ENCODE measurements at places on chromosomes 5 and 9.

GRCh38 chr9:91255327-91255726 is 106.4 kb downstream of the AUH start:
- no peak for DNase-seq

- no peak for DNase-seq
These were observed 10.9 kb downstream of the AK1 start for GRCh38 chr9:127866535-127866934.

DNA sequence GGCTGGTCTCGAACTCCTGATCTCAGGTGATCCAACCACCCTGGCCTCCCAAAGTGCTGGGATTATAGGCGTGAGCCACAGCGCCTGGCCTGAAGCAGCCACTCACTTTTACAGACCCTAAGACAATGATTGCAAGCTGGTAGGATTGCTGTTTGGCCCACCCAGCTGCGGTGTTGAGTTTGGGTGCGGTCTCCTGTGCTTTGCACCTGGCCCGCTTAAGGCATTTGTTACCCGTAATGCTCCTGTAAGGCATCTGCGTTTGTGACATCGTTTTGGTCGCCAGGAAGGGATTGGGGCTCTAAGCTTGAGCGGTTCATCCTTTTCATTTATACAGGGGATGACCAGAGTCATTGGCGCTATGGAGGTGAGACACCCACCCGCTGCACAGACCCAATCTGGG is 1.5 kb downstream of the CA9 start:
- no peak for DNase-seq

DNA sequence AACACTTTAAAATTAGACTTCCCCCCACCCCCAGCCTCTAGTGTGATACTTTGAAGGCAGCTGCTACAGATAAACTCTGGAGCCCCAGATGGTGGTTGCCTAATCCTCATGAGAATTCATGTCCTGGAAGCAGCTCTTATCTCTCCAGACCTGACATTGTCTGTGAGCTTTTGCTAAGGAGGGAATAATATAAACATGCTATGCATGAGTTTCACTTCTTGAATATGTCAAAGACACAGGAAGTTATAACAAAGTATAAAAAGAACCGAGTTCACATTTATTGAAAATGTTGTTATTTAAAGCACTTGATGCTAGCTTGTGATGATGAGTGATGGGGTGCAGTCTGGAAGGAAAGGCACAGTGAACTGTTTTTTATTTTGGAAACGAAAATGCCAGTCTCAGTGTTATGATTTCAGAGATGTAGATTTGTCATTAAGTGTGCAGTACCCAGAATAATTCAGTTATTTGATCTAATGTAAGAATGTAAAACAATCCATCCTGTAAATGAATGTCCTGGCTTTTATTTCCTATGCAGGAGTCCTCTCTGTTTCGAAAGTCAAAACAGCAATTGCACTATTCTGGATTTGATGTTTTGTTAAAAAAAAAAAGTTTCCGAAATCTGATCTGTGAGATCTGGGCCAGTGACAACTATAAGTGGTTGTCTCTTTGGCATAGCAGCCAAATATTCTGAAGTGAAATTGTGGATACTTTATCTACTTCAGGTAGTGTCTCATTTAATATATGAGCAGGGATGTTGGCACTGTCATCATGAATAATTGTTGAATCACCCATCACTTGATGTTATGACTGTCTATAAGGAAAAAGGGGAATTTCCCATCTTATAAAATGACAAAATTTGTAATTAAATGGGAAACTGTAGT is 77.0 kb downstream of the ZCCHC7 start:
- no peak for DNase-seq

DNA sequence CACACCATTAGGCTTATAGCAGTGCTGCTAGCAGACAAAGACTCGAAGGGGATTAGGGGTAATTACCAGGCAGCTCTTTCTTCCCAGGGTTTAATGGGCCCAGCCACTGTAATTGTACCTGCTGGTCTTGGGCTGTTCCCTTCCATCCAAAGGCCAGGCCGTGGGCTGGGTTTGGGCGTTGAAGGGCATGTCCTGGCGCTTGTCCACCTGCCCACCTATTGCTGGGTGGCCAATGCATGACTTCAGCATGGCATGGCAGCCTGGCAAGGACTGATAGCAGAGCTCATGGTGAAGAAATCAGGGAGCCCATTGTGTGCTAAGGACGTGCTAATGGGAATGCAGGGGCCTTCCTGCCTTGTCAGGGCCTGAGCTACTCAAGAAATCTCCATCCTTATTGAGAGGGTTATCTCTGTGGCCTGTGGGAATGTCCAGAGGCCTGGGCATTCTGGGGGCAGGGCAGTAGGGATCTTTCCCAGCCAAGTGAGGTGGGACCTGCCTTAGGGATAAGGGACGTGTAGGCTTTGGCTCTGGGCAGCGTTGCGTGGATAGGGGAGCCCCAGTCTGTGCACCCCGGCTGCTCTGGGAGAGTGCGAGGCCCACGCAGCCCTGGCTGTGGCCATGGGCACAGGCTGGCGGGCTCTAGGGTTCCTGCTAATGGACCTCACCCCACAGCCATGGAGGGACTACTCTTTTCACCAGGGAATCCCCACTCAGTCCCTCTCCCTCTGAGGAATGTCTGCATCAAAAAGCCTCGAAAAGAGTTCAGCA is 116.1 kb upstream of the PITX1 start:
- DNase-seq: no peak

DNA sequence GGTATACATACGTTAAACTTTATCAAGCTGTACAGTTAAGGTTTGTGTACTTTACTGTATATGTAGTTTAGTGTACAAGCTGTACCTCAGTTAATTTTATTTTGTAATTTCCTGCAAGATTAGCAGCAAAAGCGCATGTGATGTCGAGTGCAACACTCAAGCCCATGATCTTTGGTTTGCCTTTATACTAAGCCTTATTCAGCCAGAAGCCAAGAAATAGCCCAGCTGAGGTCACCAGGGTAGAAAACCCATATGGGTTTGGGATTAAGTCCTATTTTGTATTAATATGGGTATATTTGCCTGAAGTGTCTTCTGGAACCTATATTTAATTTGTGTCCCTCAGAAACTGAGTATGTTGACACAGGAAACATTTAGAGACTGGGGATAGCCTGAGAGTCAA is 59.3 kb downstream of the ZFAND5 start:
- no peak for DNase-seq

DNA sequence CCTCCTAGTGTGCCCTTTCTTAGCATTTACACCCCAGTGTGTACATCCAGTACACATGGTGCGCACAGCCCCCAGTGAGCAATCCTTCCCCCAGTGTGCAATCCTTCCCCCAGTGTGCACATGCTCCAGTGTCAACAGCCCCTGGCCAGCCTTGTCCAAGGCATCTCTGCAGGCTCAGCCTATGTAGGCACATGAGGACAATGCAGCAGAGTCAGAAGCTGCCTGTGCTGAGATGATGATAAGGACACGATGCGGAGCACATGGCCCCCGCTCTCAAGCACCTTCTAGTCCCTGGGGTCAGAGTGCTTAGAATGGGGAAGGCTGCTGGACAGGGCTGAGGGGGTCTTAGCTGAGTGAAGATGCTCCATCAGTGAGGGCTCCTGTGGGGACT is 69.8 kb downstream of the GADD45G start:
- DNase-seq: no peak

DNA sequence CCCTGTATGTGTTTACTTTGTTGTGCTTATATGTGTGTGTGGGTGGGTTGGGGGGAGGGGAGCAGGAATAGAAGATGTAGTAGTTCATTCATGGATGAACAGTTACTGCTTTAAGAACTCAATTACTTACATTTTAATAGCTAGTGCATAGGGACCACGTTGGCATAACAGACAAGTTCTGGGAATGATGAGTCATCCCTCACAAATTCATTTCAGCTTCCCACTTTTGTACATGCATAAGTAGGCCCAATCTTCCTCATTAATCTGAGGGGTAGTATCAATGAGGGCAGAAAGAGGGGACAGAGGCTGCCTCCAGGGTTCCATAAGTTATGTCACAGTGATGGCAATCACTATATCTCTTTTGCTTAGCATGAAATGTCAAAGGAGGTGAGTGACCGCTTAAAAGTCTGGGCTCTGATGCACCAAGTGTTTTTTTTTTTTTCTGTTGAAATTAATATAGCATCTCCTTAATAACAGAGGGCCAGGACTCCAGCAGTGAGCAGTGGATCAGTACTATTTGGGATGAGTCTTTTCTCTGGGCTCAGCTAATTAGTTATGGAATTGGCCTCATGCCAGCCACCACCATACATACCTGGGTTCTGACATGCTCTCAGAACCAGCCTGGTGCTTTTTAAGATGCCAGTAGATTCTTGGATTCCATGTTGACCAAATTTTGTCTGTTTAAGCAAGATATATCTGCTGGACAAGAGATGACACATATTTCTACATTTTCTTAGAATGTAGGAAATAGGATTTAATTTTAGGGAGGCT is 37.1 kb downstream of the PRDM6 start:
- peak; percentile 30 for DNase-seq

DNA sequence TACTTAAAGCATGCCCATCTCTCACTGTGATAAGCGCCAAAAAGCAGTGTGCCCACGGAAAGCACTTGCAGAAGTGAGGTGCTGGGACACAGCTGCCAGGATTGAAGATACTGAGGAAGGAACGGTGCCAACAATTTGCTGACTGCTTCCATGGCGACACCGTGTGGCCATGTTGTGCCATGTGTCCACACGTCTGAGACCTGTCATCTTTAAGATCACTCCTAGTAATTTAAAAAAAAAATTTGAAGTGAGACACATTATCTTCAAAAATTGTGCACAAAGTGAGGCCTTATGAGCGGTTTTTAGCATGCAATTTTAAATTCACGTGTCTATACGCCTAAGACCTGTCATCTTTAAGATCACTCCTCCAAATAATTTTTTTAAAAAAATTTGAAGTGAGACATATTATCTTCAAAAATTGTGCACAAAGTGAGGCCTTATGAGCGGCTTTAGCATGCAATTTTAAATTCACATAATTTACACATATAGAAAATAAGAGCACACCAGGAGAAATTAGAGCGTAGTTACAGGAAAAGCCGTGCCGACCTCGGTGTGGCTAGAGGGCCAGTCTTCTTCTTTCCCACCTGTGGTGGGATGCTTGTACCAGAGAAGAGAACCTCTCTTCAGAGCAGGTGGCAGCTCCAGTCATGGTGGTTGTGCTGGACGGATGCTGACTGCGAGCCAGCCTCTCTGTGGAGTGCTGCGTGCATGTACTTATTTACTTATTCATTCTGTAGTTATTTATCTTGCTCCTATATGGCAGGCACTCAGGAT is 21.4 kb upstream of the FLT4 start:
- peak; percentile 3 for DNase-seq

- no peak for DNase-seq
These were observed 10.3 kb downstream of the ACTL7B start for GRCh38 chr9:108845507-108845906.

DNA sequence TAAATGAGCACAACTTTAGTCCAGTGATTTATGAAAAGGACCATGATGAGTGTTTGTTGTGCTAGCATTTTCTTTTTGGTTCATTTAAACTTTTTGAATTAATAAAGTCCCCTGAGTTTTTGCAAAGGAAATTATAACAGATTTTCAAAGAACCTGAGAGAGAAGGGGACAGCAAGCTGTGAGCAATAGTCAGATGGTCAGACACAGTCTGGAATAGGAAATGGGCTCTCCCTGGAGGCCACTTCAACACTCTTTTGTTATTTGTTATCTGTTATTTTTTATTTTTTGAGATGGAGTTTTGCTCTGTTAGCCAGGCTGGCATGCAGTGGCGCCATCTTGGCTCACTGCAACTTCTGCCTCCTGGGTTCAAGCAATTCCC is 171.1 kb downstream of the ARHGEF28 start:
- no peak for DNase-seq

GRCh38 chr9:92563116-92564100 is 27.6 kb upstream of the ECM2 start:
- DNase-seq: no peak

GRCh38 chr5:102341681-102342288 is 45.7 kb upstream of the SLCO4C1 start:
- no peak for DNase-seq

DNA sequence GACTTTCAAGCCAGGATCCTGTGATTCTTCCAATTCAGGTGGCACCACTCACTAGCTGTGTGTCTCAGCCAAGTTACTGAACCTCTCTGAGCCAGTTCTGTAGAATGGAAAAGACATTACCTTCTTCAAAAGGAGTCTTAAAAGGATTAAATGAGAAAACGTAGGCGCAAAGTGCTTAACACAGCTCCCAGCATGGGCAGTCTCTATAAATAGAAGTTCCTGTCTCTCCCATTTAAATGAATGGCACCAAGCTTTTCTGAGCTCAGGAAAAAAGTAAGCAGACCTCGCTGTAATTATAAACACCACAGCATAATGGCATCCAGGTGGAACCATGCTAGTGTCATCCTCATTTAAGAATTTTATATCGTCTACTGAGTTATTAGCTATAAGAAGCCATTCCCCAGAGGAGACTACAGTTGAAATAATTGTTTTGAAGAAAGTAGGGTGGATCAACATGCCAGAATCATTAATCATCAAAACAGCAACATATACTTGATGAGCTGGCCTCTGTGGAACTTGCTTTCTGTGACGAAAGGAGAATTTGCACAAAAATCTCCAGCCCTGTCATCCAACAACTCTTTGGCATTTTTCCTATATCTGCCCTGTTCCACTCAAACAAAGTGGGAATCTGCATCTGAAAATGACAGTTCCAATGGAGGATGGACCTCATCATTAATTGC is 188.9 kb downstream of the SPOCK1 start:
- DNase-seq: peak; percentile 77

DNA sequence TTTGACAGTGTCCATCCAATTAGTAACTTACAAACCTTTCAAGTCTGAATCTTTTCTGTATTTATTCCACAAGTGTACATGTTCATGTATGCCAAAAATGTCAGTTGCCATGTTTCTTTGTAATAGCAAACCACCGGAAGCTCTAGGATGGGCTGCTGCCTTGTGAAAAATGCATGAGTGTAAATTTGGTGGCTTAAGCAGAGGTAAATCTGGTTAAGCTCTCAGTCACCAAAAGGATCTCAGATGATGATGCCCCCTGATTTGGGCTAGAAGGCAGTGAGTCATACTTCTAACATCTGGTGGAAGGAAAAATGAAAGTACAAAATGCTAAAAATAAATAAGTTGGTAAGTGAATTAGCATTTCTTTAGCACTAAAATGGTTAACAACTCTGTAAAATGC is 567.5 kb downstream of the ELAVL2 start:
- no peak for DNase-seq

GRCh38 chr5:110940136-110940535 is 131.4 kb upstream of the TSLP start:
- no peak for DNase-seq

GRCh38 chr5:54529565-54529964 is 12.0 kb downstream of the SNX18 start:
- no peak for DNase-seq

- no peak for DNase-seq
These were observed 47.0 kb downstream of the SEMA6A start for GRCh38 chr5:116527582-116527981.

GRCh38 chr5:93580063-93580926 is 724 bp downstream of the NR2F1-AS1 start:
- DNase-seq: no peak

- DNase-seq: no peak
These were observed 401.9 kb upstream of the GRIA1 start for GRCh38 chr5:153088538-153088937.

DNA sequence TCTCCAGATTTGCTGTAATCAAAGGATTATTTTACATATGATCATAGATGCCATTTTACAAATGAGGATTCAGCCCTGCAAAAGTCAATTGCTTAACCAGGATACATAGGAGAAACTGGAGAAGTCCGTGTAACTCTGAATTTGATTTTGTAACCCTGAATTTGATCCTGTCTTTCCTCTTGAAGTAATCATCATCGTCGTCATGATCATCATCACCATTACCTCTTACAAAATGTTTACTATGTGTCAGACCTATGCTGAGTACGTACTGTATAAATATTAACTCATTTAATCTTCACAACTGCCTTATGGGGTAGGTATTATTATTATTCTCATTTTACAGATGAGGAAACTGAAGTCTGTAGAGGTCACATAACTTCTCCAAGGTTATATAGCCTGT is 271.5 kb downstream of the DOCK8 start:
- DNase-seq: no peak

Measured in HS-27A (cell line).